ENCODE measurements at places on chromosomes 3 and 15.

DNA sequence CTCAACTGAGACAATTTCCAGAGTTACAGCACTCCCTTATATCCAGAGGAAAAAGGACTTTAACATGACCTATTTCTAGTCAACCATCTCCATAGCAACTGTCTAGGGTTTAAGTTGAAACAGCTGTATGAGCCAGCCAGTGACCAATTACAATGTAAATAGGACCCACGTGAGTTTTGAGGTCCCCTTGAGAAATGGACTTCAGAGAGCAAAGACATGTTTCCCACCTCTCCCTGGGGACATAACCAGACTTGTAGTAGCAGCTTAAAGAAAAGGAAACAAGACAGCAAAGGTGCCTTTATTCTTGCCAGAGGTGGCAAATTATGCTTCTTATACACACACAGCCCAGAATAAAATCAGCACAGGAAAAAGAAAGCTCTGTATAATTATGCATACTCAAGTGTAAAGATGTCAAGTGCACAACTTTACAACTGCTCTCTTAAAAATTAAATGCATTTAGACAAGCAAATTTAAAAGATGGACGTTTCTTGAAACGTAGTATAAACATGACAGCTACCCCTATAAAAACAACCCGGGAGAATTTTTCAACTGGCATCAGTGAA lies 40.2 kb downstream of the SUMF1 start:
- DNase-seq = no peak

DNA sequence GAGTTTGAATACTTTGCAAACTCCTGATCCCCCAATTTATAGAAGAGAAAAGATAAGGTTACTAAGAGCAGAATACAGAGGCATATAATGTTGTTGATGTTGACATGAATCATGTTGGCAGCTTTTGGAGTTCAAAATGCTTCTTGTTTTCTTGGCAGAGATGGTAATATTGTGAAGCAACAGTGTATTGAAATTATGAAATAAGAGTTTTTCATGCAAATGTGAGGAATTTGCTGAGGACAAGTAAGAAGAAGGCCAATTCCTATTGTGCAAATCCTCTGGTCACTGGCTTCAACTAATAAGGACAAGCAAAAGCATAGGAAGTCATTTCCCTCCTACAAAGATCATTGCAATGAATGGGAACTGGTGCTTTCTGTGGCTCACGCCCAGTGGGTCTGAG lies 126.9 kb upstream of the CHL1 start:
- DNase-seq = no peak

GRCh38 chr15:79168922-79169456 lies 78.4 kb upstream of the RASGRF1 start:
- DNase-seq = no peak

GRCh38 chr15:37038716-37039106 lies 61.6 kb downstream of the MEIS2 start:
- no peak for DNase-seq

DNA sequence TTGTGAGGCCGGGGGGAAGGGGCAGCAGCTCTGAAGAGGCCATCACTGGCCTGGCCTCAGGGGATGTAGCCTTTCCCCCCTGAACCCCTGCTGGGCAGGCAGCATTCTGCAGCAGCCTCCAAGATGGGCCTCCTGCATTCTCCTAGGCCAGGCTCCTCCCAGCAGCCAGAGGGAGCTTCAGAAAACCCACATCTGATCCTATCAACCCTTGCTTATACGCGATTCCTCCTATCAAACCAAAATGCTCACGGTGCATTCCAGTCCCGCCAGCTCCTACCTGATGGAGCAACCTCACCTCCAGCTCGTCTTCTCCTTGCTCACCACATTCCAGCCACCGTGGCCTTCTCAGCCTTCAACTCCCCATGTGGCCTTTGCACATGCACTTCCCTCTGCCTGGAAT lies 85.7 kb downstream of the MEGF11 start:
- no peak for DNase-seq

GRCh38 chr3:42062464-42062863 lies 28.7 kb upstream of the TRAK1 start:
- DNase-seq = no peak

DNA sequence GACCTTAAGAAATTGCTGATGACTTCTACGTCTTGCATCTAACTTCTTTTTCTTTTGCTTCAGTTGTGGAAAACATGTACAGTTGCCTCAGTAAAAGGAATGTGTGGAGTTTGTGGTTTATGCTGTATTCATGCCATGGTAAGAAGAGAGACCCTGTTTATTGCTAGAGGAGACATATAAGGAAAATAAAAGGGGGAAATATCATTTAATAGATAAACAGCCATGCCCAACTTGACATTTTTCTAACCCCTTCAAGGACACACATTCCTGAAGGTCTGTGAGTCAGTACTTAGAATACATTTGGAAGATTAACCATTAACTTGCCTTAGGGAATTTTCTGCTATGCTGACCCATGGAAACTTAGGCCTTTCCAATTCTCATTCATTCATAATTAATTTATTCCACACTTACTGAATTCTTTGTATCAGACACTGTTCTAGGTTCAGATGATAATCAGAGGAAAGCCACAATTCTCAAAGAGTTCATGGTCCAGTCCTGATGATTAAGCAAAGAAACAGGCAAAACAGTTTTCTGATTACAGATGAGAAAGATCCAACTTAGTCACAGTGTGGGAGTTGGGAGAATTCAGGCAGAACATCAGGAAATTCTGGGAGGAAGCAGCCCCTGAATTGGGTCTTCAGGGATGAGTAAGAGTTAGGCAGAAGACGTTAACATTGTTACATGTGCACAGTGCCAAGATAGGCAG lies 329.8 kb upstream of the RASGRP1 start:
- DNase-seq = no peak

DNA sequence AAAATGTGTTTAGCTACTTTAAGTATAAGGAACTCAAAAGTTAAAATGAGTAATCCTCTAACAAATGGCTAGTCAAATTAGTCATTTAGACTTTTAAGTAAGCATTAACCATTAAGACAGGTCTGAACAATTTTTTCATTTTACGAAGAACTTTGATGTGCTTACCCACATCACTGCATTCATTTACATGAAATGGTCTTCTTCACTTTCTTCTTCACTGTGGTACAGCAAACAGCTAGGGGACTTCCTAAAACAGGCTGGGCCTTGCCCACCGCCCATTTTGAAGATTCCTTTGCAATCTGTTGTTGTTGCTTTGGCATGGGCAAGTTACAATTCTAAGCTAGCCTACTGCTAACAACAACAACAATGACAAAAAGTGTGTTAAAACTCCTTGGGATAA lies 67.4 kb downstream of the CBLB start:
- DNase-seq = no peak

DNA sequence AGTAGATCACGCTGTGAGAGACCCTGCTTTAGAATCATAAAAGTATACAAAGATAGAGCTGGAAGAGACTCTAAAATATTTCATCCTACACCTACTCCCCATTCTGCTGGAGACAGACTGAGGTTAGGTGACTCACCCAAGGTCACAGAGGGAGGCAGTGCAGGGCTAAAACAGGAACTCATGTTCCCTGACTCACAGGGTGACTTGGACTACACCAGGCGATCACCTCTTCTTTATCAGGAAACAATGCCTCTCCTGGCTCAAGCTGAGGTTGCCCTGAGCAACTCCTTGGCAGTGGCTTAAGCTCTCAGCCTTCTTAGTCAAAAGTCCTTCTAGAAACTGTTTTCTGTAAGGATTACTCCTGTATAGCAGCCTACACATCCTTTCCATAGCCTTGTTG lies 26.4 kb upstream of the TNFAIP8L3 start:
- no peak for DNase-seq

DNA sequence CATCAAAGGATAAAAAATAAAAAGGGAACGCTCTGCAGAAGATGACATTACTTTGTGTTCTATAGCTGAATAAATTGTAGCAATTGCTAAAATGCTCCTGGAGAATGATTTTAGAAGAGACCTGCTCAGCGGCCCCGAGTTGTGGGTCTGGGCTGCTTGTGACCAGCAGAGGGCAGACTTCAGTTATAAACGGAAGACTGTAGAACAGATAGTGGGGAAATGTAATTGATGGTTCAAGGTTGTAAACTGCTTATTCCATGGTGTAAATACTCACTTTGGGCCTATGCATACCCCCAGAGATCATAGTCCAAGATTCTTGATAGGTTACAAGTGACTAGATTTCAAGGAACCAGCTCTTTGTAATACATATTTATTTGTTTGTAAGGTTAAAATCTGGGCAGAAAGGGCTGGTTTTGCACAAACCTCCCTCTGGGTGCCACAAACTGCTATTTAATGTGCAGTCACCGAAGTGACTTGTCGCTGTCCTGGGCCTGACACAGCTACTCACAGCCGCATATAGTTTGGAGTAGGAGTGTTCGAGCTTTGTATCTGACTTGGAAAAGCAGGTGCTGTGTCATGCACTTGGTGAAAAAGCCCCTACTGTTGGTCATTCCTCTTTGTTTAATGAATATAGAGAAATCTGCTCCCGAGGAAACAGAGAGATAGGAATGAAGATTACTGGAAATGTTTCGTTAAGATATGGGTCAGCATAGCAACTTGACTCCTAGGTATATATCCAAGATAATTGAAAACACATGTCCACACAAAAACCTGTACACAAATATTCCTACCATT lies 34.7 kb upstream of the NDUFB4 start:
- peak; percentile 59 for DNase-seq

DNA sequence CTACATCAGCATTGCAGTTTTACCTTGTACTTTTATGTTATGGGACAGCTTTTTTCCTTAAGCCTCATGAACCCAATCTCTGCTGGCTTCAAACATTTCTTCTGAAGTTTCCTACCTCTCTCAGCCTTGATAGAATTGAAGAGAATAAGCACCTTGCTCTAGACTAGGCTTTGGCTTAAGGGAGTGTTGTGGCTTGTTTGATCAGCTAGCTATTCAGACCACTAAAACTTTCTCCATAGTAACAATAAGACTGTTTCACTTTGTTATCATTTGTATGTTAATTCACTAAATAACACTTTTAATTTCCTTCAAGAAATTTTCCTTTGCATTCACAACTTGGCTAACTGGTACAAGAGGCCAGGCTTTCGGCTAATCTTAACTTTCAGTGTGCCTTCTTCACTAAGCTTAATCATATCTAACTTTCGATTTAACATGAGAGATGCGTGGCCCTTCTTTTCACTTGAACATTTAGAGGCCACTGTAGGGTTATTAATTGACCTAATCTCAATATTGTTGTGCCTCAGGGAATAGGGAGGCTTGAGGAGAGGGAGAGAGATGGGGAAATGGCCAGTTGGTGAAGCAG lies 8.1 kb upstream of the TIGIT start:
- DNase-seq = no peak

GRCh38 chr3:43239755-43240154 lies 46.6 kb upstream of the SNRK start:
- DNase-seq = no peak

DNA sequence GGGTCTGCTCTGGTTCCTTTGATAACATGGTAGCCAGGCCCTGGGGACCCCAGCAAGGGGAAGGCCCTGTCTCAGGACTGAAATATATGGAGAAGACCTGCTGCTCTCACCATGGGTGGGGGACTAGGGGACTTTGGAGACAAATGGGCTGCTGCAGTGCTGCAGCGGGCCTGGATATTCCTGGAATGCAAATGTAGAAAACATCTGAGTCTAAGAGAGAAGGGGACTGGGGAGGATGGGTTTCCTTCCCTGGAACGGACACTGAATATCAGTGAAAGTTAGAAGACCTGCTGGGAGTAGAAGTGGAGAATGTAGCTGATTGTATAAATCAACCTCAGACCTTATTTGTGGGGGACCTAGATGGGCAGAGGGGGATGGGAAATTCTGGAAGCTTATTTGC lies 3.1 kb upstream of the HCN4 start:
- no peak for DNase-seq

DNA sequence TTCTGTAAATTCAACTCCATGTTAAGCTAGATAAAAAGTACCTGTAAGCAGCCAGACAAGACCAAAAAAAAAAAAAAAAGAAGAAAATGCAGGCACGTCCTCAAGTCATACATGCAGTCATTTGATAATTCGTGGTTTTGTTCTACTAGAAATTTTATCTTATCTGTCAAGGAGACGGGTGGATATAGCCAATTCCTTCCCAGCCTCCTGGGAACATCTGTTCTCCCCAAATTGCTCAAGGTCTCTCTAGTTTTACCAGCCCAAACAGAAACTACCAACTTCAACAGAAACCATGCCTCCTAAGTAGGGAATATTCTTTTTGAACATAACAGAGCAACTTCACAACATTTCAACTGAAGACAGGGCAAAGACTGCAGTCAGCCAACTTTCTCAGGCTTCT lies 19.5 kb downstream of the RYK start:
- DNase-seq = no peak

Data from activated CD4-positive, alpha-beta T cell treated with anti-CD3 and anti-CD28 coated beads for 24 hours (primary cell).